Tracheal epithelial cell (primary cell): ENCODE measurements at places on chromosomes 13 and 19. TPM values are rescaled to one million over a fixed set of nuclear protein-coding genes. Genes with fewer than 3 reads are reported as not detected.

The RXFP2 gene
- not detected in 2 replicates for total RNA-seq

The CCDC122 gene
- total RNA-seq = 3.9 and 12.8 TPM in 2 replicates

The ETV2 gene
- not detected in 2 replicates for total RNA-seq

The MAG gene
- total RNA-seq = not detected in 2 replicates

The AKAP11 gene
- total RNA-seq = 15.7 and 23.0 TPM in 2 replicates

The PROSER3 gene
- total RNA-seq = 2.9 and 4.0 TPM in 2 replicates
